ENCODE measurements at places on chromosomes 3 and 15.

DNA sequence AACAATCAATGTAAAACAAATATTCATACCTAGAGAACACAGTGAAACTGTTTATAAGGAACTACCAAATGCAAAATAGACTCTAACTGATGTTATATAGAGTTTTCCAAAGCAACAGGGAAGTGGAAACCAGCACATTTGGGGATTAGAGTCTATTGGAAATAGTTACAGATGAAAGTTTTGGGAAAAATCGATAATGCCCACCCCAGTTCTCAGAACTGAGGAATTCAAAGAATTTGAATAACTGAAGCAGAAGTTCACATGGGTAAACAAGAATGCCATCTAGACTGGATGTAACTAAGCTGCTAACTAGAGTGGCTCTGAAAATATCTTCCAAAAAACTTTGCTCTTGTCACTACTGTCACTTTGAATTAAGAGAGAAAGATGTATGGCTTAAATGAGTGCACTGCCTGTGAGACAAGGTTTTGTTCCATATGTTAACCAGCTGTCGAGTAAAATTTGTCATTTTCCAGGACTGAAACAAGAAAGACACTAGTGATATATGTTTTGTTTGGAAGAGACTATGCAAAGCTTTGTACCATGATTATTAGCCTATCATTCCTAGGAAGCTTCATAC lies 9.2 kb upstream of the DENND4A start:
- DNase-seq, result no peak

DNA sequence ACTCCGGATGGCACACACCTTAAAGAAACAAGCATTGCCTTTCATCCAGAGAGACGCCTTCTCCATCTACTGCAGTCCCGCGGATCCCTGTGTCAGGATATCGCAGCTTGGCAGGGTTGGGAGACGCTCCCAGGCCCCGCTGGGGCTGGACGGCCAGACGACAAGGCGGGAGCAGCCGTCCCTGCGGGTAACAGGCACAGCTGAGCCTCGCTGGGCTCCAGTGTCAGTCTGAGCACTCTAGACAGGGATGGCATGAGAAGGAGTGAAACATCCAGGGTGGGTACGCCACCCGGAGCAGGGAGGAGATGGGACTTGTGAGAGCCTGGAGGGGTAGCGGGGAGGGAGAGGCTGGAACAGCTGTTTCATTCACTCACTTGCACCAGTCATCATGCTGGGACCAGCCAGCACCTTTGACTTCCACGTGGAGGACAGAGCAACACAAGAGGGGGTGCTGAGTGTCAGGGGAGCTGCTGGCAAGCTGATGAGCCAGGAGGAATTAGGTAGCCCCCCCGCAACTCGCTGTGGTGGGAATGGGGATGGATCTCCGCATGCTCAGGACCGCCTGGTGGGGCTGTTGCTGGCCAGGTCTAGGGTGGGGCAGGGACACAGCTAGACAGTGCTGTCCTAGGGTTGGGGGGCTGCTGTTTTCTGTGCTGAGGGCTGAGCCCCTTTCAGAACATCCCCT lies 31.6 kb upstream of the SNRPA1 start:
- DNase-seq, result no peak

GRCh38 chr3:167394003-167394402 lies 13.9 kb upstream of the ZBBX start:
- DNase-seq, result no peak

- DNase-seq, result no peak
Observed at GRCh38 chr3:106129939-106130338, 261.1 kb upstream of the CBLB start.

Measured in activated T-helper 9 cell treated with anti-CD3 and anti-CD28 coated beads, Interleukin-2, amount 50 U/mL, for 16 hours (primary cell).